Esophagus squamous epithelium (tissue), 5 donors: ENCODE measurements at places on chromosomes 11 and 22. TPM values are rescaled to one million over a fixed set of nuclear protein-coding genes. Genes with fewer than 3 reads are reported as not detected.

DNA sequence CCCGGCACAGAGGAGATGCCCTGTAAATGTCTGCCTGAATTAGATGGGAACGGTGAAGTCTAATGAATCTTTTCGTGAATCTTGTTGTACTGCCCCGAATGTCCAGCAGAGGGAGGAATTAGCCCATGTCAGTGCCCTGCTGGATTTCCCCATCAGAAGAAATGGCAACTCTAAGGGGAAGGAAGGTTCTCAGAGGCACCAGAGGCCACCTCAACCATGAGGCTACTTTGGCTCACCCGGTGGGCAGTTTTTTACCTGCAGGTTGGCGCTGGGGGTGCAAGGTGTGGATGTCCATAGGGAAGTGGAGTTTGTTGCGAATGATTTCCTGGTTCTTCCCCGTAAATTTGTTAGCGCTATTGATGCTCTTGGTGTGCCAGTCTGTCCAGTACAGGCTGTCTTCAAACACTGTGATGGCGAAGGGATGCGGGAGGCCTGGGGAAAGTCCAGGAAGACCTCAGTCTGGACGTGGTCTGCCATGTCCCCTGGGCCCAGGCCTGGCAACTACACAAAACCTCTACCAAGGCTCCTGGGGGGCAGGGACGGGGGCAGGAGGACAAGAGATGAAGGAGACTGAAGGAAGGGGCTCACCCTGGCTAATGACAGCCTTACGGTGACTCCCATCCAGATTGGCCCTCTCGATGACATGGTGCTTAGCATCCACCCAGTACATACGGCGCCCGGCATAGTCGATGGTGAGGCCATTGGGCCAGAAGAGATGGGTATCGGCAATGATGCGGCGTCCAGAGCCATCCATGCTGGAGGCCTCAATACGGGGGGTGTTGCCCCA, 28.5 kb downstream of the LRP4 start:
- no peak for DNase-seq

DNA sequence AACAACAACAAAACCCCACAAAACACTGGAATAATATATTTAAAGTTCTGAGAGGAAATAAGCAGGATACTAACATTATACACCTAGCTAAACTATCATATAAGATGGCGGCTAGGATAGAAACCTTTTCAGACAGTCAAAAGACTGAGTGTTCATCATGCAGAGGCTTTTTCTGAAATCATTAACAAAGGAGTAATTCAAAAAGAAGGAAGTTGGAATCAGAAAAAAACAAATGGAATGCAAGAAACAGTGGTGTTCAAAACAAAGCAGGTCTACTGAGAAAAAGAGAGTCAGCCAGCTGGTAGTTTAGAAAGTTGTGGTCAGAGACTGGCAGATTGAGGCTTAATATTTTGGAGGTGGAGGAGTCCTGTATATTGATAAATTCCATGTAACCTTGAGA, 30.1 kb upstream of the ZBTB44 start:
- DNase-seq: no peak

ZBTB16 gene
- 11.6 TPM for total RNA-seq

OR51E1 gene
- not detected for total RNA-seq

PRDM11 gene
- total RNA-seq: 13.9 TPM

DNA sequence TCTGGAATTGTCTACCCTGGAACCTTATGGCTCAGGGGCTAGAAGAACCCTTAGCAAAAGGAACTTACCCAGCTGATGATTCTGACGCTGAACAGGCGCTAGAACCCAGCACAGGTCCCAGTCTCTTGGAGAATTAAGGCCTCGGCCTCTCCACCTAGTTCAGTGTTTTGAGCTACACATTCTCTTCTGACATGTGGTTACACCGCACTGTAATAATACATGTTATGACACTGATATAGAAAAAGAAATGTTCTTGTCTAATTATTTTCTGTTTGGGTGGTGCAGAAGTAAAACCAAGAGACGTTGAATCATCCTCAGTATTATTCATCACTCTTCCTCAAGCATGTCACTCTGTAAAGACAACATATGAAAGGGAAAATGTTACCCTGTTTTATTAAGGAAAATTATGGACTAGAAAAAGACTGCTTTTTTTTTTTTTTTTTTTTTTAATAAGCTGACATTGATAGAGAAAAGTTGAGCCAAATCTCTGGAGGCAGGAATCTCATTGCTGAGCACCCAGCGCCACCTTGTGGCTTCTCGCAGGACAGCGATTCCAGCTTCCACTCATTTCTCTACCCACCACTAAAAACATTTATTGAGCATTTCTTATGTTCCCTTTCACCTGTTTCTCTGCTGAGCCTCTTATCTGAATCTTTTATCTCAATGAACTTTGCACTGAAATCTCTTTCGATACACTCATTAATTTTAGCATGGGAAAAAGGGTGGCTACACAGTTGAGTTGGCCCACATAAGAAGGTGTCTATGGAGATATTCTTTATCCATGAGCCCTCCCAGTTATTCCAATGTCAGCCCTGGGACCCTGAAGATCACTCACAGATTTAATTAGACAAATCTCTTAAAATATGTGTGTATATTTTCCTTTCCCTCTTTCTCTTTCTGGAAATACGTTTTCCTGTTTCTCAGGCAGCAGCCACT, 12.6 kb upstream of the APLNR start:
- DNase-seq: no peak

- no peak for DNase-seq
Observed at GRCh38 chr11:120233207-120233803, 6.6 kb upstream of the POU2F3 start.

GRCh38 chr22:20275836-20276235, 7.7 kb upstream of the RTN4R start:
- DNase-seq: no peak

ACRV1 gene
- total RNA-seq: not detected

CATSPER1 gene
- not detected for total RNA-seq

- DNase-seq: no peak
Observed at GRCh38 chr11:67044496-67044895, 12.2 kb upstream of the RHOD start.

- no peak for DNase-seq
Observed at GRCh38 chr11:12121011-12121410, 10.6 kb downstream of the MICAL2 start.

GRCh38 chr22:31695423-31695822, 33.4 kb upstream of the PISD start:
- DNase-seq: no peak

INPP5J gene
- 0.57 TPM for total RNA-seq

GRCh38 chr22:32509045-32509444, 34.4 kb downstream of the FBXO7 start:
- no peak for DNase-seq

CRYBB2 gene
- total RNA-seq: not detected

HNRNPUL2 gene
- 33.0 TPM for total RNA-seq

FAM111A gene
- total RNA-seq: 17.1 TPM

CSRP3 gene
- not detected for total RNA-seq

SSTR3 gene
- total RNA-seq: not detected

GRCh38 chr11:91219535-91219934, 996.7 kb upstream of the CHORDC1 start:
- no peak for DNase-seq

SMC1B gene
- not detected for total RNA-seq

- DNase-seq: no peak
Observed at GRCh38 chr11:132523929-132524328, 1008.4 kb downstream of the OPCML start.

GRCh38 chr11:2747248-2748027, 47.6 kb upstream of the KCNQ1OT1 start:
- DNase-seq: no peak

SAA4 gene
- total RNA-seq: not detected

- no peak for DNase-seq
Observed at GRCh38 chr11:114060392-114061047, 1.0 kb downstream of the ZBTB16 start.

VPREB3 gene
- not detected for total RNA-seq

HPX gene
- total RNA-seq: not detected

ADAMTS8 gene
- 2.4 TPM for total RNA-seq

DNA sequence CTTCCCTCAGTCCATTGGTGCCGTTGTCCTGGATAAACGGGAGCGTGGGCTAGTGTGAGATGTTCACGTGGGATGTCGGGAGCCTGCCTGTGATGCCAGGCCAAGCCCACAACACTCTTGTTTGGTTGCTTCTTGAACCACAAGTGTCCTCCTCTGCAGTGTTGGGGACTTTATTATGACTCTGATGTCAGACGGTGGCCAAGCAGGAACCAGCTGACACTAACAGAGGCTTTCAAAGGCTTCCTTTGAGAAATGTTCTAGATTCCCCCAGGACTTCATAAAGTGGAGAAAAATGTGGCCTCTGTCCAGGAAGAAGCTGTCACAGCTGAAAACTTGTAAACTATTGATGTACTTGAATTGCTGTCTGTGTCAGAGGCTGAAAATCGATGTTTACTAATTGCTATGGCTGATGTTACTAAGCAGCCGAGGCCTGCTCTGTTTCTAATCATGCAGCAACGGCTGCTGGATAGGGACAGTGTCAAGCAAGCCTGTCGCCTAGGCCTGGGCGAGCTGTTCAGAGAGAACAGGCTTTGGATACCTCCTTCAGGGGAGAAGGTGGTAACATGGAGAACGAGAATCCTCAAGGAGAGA, 131.7 kb downstream of the TBC1D22A start:
- DNase-seq: no peak
